ENCODE measurements at places on chromosomes 3 and 15. TPM values are rescaled to one million over a fixed set of nuclear protein-coding genes. Genes with fewer than 3 reads are reported as not detected.

Gene EDEM1
- total RNA-seq: 34.4 TPM

Gene MAGEL2
- 0.13 TPM for total RNA-seq

Gene MESP2
- not detected for total RNA-seq

Gene ZNF660
- 8.1 TPM for total RNA-seq

Gene SLC51A
- total RNA-seq: not detected

Measured in aorta (tissue), 5 donors.